ENCODE measurements at places on chromosomes 1 and 21.

- DNase-seq: no peak
Measured at GRCh38 chr1:202016811-202017748, 6.7 kb downstream of the ELF3 start.

GRCh38 chr1:181324797-181325616, 158.3 kb upstream of the CACNA1E start:
- DNase-seq: no peak

- DNase-seq: no peak
Measured at GRCh38 chr1:209815931-209816341, 10.0 kb upstream of the IRF6 start.

GRCh38 chr1:11874258-11874562, 15.5 kb upstream of the NPPB start:
- no peak for DNase-seq

- no peak for DNase-seq
Measured at GRCh38 chr21:41360072-41360821, 1.6 kb upstream of the MX2 start.

GRCh38 chr1:79849388-79849787, 842.9 kb upstream of the ADGRL4 start:
- DNase-seq: no peak

GRCh38 chr1:18109756-18110597, 2.4 kb downstream of the IGSF21 start:
- DNase-seq: no peak

DNA sequence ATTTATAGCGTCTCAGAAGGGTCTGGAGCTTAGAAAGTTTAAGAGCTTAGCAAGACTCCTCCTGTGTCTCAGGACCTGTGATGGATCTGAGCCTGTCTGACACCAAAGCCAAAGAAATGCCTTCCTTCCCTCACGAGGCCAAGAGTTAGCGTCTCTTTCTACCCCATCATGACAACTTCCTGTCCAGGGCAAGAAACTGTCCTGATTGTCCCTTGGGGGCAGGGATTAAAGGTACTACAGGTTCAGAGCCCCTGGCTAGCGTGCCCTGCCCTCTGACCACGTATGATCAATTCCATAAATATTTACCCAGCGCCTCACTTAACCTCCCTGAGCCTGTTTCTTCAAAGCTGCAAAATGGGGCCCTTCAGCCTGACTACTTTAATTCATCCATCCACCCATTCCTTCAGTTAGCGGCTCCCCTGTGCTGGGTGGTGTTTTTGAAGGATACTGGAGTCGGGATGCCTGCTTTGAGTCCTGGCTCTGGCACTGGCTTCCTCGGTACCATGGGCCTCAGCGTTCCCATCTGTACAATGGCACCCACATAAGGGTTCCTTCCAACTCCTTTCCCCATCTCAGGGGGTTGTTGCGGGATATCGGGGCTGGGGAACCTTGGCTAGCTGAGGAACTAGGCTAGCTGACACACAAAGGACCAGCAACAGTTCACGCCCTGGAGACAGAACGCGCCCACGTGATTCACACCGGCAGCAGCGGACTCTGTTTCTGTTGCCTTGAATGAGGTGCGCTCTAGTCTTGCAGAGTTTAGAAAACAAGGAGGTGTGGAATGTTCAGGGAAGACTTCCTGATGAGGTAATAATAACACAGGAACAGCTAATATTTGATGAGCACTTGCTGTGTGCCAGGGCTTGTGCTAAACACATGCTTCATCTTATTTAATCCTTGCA, 23.0 kb upstream of the EPHA2 start:
- no peak for DNase-seq

- no peak for DNase-seq
Measured at GRCh38 chr1:244065063-244065793, 14.1 kb downstream of the ZBTB18 start.

GRCh38 chr1:56573311-56573710, 6.1 kb downstream of the PLPP3 start:
- no peak for DNase-seq

- peak; percentile 49 for DNase-seq
Measured at GRCh38 chr21:33433425-33434114, 30.4 kb downstream of the IFNGR2 start.

DNA sequence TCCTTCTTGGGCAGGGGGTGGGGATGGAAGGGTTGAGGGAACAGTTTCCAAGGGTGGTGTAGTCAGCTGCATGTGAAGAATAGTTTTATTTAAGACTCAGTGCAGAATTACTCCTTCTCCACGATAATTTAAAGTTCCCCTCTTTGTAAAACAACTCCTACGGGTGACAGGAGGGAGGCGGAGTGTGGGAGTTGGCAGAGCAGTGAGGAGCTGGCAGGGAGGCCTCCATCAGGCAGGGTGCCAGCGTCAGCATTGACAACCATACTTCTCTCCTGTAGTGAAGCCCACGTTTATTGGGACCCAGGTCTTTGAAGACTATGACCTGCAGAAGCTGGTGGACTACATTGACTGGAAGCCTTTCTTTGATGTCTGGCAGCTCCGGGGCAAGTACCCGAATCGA, 93.8 kb downstream of the MTR start:
- no peak for DNase-seq

DNA sequence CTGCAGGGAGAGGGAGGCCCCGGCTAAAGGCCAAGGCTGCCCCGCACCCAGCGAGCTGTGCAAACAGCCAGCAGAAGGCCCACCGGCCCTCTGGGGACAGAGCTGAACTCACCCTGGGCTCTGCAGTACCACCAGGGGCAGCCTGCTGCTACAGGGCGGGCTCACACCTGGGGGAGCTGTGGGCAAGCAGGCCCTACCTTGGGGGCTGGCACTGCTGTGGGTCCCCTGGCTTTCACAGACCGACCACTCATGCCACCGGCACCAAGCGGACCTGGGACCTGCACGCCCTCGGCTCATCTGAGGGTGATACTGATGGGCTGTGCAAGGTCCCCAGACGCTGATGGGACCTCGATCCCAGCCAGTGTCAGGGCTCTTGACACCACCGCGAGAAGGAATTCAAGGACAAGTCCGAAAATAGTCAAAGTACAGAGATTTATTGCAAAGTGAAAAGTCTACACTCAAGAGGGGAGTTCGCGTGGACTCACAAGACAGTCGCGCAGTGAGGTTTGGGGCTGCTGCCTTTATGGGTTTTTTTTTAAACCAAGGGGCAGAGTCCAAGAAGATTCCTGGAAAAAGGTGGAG, 61.0 kb upstream of the ADARB1 start:
- DNase-seq: no peak

- no peak for DNase-seq
Measured at GRCh38 chr1:184753117-184753516, 1.5 kb downstream of the EDEM3 start.

DNA sequence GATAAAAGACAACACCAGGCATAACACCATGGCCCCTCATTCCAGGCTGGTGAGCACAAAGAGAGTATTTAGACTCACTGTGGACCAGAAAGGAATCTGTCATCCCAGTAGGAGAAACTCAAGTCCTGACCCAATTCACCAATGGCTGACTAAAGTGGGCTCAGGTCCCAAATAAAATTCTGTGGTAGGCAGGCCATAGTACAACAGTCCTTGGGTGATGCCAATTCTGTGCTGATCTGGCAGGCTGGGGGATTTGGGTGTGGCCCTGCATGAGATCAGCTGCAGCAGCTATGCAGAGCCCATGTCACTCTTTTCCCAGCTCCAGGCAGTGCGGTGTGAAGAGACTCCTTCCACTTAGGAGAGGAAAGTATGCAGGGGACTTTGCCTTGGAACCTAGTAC, 245.1 kb downstream of the LBR start:
- DNase-seq: no peak

DNA sequence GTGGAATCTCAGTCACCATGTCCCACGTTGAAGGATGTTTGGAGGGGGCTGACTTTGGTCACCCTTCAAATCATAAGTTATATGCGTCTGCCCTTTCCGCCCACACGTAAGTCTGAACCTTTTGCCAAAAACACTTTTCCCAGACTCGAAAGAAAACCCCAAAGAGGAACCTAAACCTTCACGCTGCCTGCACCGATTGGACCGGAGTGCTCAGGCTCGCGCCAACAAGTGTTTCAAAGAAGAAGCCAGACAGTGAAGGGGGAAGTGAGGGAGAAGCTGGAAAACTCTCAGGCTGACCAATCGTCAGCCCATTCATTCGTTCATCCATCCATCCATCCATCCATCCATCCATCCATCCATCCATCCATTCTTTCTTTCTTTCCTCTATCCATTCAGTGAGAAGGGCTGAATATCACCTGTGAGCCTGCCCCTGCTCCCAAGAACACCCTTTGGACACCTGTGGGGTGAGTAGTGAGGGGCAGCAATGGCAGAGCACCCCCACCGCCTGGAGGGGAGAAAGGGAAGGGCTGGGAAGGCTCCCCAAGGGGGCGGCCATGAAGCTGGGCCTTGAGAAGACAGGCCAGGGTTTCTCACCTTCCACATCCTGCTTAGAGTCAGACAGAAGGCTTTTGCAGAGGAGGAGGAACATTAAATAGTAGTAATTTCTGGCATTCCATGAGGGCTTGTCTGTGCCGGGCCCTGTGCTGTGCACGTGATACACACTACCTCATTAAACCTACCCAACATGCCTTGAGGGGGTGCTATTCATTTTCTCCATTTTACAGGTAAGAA, 27.1 kb upstream of the RUNX3 start:
- no peak for DNase-seq

DNA sequence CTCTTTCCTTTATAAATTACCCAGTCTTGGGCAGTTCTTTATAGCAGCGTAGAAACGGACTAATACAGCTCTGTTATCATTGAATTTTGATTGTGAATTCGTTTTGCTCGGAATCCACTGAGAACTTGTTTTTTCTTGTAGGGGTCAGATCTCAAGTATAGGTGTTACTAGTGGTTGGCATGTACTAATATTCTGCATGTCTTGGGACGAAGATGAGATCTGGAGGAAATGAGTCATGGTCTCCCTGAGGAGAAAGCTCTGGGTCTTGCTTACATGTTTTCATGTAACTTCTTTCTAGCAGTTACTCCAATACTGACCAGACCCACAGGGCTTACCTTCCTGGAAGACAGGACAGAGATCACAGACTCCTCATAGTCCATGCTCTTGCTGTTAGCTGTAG, 30.3 kb downstream of the ZSCAN20 start:
- DNase-seq: no peak

DNA sequence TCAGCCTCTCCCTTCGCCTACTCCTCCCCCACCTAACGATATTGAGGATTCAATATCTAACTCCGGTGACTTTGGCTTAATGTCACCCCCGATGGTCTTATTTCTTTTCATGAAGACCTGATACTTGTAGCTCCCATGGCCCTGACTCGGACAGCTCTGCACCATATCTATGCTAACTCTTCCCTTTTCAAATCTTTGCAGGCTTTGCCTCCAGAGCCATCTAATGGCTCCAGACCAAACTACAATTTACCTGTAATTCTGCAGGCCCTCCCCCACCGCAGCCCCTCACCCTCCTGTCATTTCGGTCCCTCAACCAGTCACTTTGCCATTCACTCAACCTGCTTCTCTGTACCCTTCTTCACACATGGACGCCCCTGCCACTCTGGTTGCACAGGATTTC, 7.9 kb upstream of the GSTM5 start:
- no peak for DNase-seq

- no peak for DNase-seq
Measured at GRCh38 chr1:89725631-89726030, 92.7 kb downstream of the LRRC8C start.

DNA sequence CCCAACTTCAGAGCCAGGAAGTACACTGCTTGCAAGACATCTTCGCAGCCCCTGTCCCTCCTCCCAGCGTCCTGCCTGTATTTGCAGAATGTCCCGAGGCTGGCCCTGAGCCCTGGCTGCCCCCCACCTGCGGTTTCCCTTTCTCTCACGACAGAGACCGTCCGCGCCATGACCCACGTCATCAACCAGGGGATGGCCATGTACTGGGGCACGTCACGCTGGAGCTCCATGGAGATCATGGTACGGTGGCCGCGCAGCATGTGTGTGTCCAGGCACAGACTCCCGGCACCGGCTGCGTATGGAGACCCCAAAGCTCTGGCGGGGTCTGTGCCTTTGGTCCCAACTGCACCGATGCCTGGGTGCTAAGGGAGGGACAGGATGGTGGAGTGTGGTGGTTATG, 48.6 kb downstream of the KCNAB2 start:
- DNase-seq: no peak

DNA sequence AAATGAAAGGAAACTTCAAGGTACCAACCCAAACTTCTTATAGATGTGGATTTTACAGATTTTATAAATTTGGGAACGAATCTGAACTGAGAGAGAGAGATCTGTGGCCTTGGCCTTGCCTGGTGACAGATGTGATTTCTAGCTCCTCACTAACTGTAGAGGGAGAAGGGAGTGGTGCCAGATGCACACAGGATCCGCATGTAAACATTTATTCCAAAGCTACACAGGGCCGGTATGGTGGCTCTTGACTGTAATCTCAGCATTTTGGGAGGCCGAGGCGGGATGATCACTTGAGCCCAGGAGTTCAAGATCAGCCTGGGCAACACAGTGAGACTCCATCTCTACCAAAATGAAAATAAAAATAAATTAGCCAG, 77.1 kb downstream of the PGBD5 start:
- no peak for DNase-seq

DNA sequence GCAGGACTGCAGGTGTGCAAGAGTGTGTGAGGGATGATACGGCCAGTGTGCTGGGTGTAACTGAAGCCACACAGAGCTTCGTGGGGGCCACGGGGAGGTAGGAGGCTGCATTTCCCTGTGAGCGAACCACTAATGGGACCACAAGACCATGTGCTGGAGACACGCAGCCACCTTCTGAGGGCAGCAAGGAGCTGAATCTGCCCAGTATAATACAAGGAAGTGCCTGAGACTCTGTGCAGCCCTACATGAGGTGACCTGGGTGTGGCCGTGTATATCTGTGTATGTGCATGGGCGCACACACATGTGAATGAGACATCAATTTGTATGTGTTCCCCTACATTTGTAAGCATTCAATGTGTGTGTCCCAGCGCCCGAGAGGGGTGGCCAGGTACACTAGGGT, 50.8 kb downstream of the CHD5 start:
- DNase-seq: no peak

- DNase-seq: peak; percentile 57
Measured at GRCh38 chr1:244341455-244342450, 110.0 kb downstream of the ADSS2 start.

GRCh38 chr21:15004721-15005370, 60.0 kb downstream of the NRIP1 start:
- DNase-seq: no peak

GRCh38 chr1:42422737-42423136, 33.1 kb downstream of the ZMYND12 start:
- no peak for DNase-seq

- no peak for DNase-seq
Measured at GRCh38 chr1:48229317-48229716, 6.8 kb downstream of the SLC5A9 start.

GRCh38 chr1:175353066-175353465, 160.5 kb upstream of the KIAA0040 start:
- no peak for DNase-seq

GRCh38 chr1:109801791-109802135, 38.0 kb upstream of the EPS8L3 start:
- DNase-seq: no peak

DNA sequence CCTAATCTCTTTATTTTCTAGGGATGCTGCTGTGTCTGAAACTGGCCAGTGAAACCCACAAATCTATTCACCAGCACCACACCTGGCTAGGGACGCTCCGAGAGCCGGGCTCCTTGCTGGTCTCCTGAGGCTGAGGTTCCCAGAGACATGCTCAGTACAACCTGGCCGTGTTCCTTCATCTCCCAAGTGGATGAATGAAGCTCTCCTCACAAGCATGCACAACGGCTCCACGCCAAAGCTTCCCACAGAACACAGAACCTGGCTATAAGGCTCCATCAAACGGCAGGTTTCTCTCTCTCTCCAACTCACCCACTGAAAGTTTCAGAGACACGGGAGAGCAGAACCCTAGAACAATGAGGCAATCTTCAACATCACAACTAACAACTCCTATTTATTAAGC, 82.3 kb downstream of the TIAM1 start:
- no peak for DNase-seq

GRCh38 chr1:25524568-25525360, 18.6 kb upstream of the LDLRAP1 start:
- no peak for DNase-seq
